ENCODE measurements at places on chromosomes 11 and 22. TPM values are rescaled to one million over a fixed set of nuclear protein-coding genes. Genes with fewer than 3 reads are reported as not detected.

DNA sequence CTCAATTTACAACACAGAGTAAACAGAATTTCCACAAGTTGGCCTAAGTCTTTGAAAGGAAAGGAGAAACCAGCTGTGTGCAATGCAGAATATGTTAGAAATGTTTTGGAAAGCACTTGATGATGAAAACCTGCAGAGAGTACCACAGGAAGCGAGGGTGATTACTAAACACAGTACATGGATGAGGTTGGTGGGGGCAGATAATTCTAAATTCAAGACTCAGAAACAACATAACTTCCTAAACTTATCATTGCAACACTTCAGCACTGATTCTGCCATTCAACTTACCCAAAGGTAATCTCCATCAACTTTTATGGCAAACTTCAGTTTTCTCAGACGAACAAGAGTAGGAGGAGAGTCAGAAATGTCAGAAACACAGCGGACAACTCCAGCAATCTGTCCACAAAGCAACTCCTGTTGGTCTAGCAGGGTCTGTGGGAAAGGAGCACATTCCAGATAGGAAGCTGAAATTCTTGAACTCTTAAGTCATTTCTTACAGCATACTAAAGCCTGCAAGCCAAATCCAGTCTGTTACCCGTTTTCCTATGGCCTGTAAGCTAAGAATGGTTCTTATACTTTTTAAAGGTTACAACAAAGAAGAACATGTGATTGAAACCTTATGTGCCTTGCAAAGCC is 6.8 kb downstream of the HPS4 start:
- no peak for DNase-seq

- DNase-seq: no peak
These were observed 16.1 kb downstream of the MICAL2 start for GRCh38 chr11:12126344-12127019.

- DNase-seq: no peak
These were observed 34.3 kb upstream of the MICAL2 start for GRCh38 chr11:12075822-12076821.

GRCh38 chr11:2289859-2290258 is 11.9 kb downstream of the C11orf21 start:
- no peak for DNase-seq

DNA sequence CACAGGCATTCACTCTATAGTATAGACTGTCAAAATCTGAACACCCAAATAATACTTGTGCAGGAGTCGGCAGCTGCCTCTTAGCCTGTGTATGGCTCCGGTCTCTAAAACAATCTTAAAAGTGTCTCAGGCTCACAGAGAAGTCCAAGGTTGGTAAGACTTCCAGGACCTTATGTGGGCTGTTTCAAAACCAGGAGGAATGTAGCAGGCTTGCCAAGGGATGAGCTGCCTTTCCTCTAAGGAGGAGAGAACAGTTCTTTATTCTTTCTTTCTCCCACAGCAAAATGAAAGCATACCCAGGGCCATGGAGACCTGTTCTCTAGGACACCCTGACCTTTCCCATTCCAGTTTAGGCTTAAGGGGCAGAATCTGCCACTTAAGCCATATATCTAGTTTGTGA is 176.5 kb downstream of the TRPC6 start:
- no peak for DNase-seq

- DNase-seq: no peak
These were observed 7.8 kb downstream of the BCR start for GRCh38 chr22:23187871-23188700.

- peak; percentile 83 for DNase-seq
These were observed 19.3 kb downstream of the SCARF2 start for GRCh38 chr22:20418211-20418788.

DNA sequence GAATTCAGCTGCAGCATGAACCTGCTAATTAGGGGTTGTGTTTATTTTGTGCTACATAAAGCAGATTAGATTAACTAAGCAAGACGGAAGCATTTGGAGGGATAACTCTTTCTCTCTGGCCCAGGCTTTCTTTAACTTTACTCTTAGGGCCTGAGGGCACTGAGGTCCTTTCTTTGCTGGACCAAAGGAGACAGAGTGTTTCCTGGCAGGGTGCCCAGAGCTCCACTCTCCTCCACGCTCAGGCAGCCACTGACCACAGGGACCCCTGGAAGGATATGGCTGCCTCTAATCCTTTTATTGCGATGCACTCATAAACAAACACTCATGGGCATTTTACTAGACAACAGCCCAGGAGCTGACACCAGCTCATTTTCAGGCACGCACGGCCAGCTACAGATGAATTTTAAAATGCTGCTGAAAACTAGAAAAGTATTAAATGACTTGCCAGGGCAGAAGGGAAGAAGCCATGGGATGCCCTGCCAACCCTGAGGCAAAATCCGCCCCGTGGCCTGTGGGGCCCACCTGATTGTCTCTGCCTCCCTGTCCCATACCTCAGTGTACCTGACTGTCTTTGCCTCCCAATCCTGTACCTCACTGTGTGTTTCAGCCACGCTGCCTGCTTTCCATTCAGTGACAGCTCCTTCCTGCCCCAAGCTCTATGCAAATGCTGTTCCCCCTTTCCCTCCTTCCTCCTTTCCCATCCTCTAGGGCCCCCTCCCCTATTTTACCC is 192.6 kb upstream of the NAV2 start:
- DNase-seq: no peak

DNA sequence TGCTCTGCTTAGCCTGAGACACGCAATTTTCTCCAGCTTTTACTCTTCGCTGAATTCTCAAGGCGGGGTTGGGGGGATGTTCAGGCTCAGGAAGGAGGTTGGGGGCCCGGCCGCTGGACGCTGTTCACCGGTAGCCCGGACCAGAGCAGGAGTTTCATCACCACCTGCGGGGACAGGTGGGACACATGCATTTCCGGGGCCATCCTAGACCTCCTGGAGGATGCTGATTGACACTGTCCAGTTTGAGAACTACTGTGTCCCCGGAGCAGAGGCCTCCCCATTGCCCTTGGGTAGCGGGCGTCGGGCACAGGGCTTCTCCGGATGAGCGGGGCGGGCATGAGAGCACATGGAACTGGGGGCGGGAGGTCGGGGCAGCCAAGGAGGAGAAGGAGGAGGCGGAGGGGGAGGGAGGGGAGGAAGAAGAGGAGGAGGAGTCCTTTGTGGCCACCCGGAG is 144.0 kb upstream of the GRK3 start:
- DNase-seq: no peak

DNA sequence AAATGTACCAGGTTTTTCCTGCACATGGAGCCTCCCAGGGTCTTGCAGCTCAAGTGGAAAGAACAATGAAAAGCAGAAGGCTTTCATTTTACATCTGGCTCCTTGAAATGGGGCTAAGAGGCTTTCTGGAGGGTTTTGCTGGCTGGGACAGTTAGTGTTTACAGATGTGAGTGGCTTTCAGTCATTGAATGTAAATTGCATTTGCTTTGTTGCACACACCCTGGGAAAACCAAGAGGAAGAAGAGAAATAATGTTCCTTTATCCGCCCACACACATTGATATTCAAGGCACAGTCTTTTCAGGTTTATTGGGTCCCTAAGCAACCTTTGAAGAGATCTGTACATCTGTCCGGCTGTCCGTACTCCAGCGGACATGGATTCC is 144.5 kb downstream of the SPON1 start:
- DNase-seq: no peak

- DNase-seq: no peak
These were observed 344.1 kb upstream of the API5 start for GRCh38 chr11:42967653-42968052.

DNA sequence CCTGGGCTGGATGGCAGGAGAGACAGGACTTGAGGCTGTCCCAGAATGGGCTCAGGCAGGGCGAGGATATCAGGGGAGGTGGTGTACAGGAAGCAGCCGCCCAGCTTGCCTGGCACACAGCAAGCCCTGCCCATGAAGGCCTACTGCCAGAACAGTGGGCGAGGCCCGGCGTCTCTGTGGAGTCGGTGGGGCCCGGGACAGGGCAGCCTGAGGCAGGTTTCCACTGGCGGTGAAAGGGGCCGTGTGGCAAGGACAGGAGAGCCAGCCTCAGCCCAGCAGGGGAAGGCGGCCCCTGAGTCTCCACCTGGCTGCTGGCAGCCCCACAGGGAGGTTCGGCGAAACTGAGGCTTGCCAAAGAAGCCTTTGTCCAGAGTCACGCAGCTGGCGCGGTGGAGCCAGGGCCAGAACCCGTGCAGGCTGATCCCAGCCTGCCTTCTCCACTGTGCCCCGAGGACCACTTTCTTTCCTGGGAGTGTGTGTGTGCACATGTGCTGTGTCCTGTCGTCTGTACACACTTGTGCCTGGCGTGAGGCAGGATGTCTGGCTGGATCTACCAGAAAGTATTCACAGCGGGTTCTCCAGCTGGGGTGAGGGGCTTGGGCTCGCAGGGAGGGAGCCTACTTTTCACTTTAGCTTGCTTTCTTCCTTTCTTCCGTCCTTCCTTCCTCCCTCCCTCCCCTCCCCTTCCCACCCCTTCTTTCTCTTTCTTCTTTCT is 1.2 kb downstream of the TSPO start:
- DNase-seq: peak; percentile 70

GLYATL1B gene
- not detected for total RNA-seq

LRRN4CL gene
- total RNA-seq: 0.19 TPM

DUSP8 gene
- total RNA-seq: 3.7 TPM
